ENCODE measurements at places on chromosomes 13 and 19. TPM values are rescaled to one million over a fixed set of nuclear protein-coding genes. Genes with fewer than 3 reads are reported as not detected.

DNA sequence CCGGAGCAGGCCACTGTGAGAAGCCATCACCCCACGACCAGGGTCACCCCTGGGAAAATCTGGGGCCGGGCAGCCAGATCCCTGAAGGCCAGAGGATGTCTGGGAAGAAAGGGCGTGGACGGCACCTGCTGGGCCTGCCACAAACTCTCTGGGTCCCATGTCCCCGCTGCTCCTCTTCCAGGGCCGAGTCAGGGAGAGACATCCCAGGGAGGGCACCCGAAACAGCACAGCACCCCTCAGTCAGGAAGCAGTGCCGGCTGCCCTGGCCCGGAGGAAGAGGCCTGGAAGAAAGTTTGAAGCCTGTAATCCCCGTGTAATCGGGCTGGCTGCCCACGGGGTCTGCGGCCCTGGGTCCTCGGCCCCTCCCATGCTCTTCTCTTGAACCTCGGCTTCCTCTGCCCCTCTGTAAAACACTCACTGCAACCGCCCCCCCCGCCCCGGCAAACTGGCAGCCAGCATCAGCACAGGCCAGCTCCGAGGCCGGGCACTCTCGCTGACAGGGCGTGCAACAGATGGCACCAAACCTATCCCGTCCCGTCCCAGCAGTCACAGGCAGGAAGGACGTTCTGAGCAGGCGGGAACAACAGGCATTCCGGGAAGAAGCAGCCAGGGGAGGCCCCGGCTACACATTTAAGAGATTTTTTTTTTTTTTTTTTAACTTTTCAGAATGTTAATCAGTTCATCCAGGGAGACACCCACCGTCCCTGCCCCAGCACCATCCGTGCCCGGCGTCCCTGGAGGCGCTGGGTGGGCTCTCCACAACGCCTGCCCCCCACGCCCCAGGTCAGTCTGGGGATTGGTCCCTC is 1.5 kb downstream of the SBNO2 start:
- peak; percentile 87 for DNase-seq

The ZNF91 gene
- 63.6 TPM for total RNA-seq

DNA sequence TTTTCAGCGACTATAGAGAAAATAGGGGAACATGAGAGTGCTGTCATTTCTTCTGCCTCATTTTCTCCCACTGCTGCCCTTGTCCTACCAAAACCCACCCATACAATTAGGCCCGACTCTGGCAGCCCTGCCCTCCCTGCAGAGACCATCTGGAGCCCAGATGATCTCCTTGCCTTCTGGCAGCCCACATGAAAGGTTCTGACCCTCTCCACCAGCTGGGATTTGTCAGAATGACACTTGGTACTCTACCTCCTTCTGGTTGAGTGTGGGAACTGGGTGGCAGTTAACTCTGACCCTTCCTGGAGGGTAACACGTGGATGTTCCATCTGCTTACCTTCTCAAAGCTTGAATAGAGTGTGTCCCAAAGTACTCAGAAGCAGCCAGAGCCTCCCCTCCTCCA is 21.0 kb upstream of the SIAH3 start:
- no peak for DNase-seq

GRCh38 chr13:48731001-48731658 is 77.4 kb downstream of the CYSLTR2 start:
- DNase-seq = no peak

The GTF2F2 gene
- 11.5 TPM for total RNA-seq

The KLK4 gene
- not detected for total RNA-seq

DNA sequence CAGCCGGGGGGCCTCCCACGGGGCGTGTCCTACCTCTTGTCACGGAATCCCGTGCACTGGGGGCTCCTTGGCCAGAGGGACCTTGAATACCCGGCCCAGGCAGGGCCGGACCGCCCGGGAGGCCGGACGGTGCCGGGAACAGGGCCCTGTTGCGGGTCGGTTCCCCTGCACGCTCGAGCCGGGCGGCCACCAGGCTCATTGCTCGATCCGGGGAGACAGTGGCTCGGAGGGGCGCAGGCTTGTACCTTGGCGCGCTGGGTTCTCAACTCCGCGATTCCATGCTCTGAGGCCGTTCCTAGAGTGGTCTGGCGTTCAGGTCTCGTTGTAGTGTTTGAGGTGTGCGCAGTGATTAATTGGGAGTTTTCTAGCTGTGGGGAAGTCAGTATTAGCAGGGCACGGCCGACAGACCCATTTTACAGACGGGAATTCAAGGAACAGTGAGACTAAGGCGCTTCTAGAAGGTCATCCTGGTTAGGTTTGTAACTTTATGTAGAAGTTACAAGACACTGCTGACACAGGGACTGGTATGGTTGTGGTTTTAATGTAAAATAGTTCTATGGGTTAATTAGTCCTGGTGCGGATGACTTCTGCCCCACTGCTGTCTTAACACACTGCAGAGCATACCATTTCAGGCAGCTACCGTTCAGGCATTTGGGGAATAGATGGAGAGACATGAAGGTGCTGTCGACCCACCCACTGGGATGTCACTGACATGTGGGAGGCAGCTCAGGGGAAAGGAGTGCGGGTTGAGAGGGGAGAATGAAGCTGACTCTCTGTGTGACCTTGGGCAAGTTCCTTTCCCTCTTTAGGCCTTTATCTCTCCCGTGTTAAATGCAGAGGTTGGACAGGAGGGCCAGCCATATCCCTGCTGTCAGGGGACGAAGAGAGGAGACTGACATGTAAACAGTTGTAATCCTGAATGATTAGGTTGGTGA is 592 bp downstream of the CLPTM1 start:
- DNase-seq = no peak

The FFAR1 gene
- total RNA-seq = not detected

DNA sequence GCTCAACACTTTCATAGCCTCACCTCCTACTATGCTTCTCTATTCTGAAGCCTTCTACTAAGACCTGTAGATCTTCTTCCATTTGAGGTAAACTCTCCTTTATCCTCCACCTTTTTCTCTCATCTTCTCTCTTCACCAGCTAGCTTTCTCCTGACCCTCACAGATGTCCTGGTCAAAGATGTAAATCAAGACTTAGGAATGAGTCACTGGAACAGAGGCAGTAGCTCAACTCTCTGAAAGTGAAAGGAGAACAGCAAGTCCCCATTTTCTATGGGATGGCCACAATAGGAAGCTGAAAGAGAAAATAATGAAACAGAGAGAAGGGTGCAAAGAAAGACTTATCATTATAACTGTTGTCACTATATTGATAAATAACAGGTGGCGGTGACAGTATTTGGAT is 86.1 kb upstream of the DOCK9 start:
- DNase-seq = no peak

GRCh38 chr13:62357887-62358645 is 942.4 kb upstream of the PCDH20 start:
- no peak for DNase-seq

The TTC9B gene
- not detected for total RNA-seq

- DNase-seq = peak; percentile 81
Measured at GRCh38 chr19:18502638-18503294, 19.1 kb downstream of the ELL start.

DNA sequence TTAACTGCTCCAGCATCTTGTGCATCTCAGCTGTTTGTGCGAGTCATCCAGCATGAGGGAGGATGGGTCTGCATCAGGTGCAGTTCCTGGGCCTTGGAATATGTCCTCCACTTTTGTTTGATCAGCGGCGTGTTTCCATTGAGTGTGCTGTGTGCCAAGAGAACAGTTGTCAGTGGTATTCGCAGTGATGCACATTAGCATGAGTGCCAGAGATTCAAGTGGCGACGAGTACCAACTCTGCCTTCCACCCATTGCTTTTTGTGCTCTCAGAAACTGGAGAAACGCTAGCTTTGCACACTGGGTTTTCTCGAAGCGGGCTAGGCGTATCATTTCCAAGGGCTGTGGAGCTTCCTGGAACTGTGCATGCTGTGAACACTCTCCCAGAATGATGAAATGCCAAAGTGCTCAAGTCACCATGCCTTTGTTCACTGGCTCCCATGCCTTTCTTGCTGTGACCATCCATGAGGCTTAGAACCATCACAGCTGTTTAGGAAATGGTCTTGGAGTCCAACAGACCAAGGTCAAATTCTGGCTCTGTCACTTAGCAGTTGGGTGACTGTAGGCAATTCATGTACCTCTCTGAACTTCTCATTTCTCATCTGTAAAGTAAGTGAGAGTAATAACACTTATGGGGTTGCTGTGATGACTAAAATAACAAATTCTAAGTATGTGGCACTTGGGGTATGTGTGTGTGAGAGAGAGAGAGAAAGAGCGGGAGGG is 18.4 kb downstream of the LRCH1 start:
- no peak for DNase-seq

DNA sequence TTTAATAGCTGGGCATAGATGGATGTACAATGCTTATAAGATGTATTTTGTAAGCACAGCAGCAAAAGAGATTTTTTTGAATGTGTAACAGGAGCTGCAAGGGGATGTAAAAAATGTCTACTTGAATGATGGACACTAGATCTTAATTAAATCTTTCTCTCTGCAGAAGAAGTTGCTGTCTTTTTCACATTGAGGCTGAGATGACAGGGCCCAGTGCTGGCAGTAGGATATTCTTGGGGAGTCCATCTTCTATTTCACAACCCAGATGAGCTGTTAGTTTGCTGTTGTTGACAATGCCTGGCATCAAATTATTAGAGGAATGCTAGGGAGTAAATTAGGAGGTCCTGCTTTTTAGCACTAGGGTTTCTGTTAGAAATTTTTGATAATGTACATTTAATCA is 698.7 kb downstream of the SLITRK5 start:
- no peak for DNase-seq

DNA sequence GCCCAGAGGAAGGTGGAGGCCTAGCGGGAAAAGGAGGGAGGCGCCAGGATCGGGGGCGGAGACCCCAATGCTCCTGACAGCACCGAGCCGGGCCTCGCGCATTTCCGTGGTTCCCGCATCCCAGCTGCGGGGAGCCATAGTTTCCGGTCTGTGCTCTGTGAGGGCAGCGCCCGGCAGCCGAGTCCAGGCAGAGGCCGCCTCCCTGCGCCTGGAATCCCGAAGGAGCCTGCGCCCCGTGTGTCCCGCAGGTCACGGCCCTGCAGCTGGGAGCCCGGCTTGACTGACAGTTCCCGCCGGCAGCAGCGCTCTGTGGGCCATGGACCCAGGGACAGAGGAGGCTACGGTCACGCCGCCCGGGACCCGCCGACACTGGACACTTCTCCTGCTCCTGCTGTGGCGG is 74.6 kb upstream of the C13orf46 start:
- DNase-seq = no peak

DNA sequence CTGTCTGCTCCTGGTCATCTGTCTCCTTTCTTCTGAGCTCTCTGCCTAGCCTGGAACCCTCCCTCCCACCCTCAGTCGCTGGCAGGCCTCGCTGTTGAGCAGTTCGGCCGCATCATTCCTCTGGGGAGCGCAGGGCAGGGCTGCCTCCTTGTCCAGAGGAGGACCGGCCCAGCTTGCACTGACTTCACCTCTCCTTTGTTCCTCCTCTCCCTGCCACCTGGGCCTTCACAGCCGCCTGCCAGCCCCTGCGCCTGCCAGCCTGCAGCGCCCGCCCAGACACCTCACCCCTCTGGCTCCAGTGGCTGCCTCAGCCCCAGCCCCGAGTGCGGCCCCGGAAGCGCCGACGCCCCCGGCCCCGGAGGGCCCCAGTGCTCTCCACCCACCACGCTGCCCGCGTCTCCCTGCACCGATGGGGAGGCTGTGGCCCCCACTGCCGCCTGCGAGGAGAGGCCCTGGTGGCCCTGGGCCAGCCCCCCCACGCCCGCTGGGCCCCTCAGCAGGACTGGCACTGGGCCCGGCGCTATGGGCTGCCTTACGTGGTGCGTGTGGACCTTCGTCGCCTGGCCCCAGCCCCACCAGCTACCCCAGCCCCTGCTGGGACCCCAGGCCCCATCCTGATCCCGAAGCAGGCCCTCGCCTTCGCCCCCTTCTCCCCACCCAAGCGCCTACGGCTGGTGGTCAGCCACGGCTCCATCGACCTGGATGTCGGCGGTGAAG is 7.2 kb downstream of the KMT5C start:
- DNase-seq = no peak

The RXFP2 gene
- total RNA-seq = not detected

DNA sequence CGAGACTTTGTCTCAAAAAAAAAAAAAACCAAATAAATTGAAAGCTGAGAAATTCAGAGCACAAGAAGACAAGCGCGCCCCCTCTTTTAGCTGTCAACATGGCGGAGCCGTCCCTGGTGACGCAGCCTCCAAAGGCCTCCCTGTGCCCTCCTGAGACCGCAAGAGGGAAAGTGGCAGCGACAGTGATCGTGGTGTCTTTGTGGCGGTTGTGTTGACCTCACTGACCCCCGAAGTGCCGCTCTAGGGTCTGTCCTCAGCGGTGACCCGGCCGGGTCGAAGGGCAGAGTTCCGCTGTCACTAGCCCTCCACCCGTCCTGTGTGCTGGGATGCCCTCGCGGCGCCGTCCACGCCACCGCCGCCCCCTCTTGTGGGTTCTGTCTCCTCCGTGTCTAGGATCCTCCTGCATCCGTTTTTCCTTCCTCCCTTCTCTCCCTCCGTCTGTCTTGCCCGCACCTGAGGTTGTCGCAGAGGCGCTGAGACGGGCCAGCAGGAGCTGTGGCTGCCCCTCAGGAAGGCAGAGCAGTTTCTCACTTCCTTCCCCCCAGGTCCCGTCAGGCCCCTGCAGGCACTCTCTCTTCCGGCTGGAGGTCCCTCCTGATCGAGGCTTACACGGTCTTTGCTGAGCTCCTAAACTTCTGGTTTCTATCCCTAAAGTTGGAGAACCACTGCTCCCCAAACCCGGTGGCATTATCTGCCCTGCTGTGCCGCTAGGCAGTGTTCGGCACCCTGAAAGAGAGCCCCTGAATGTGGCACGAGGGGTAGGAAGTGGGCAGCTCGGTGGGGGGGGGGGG is 7.2 kb downstream of the UHRF1 start:
- peak; percentile 63 for DNase-seq

The CELF5 gene
- not detected for total RNA-seq

DNA sequence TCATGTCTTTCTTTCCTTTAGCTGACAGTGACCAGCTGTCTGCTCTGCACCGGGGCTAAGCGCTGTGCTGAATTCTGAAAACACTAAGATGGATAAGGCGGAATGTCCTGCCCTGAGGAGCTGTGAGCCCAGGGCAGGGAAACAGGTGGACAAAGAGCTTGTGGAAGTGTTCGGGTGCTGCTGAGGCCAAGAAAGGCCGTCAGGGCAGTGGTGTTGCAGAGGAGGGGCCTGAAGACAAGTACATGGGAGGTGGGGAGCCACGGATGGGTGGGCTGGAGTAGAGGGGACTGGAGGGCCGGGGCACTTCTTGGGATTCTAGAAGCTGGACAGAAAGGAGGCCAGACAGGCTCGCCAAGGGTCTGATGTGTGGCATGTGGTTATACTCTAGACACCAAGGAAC is 66.2 kb upstream of the GPR183 start:
- DNase-seq = no peak

- no peak for DNase-seq
Measured at GRCh38 chr13:100443998-100444328, 144.6 kb downstream of the GGACT start.

The LILRB2 gene
- 22.7 TPM for total RNA-seq

The VSTM2B gene
- not detected for total RNA-seq

Data from aorta (tissue), 5 donors.